Activated T-helper 17 cell treated with anti-CD3 and anti-CD28 coated beads, Interleukin-2, amount 50 U/mL, for 72 hours (primary cell): ENCODE measurements at places on chromosomes 4 and X.

- peak; percentile 39 for ATAC-seq
Observed at GRCh38 chr4:38967260-38968095, 64.7 kb downstream of the TMEM156 start.

DNA sequence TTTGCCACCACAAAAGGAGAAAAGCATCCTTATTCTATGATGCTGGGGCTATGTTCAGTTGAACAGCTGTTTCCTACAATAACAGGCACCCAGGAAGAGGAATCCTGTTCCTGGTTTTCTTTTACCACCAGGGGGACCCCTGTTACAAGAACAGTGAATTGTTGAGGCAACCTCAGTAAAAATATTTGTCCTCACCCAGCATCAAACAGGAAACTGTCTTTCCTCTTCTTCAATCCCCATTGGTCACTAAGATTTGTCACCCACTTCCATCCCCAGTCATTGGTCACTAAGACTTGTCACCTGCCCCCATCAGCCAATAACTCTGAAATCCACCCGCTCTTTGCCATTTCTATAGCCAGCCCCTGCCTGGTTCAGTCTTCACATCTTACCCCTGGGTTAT is 143.5 kb upstream of the GALNT7 start:
- ATAC-seq, result peak; percentile 31

- peak; percentile 70 for ATAC-seq
Observed at GRCh38 chr4:68466185-68466584, 18.9 kb downstream of the TMPRSS11E start.

- ATAC-seq, result no peak
Observed at GRCh38 chrX:2574271-2574670, 73.5 kb upstream of the DHRSX start.

- ATAC-seq, result peak; percentile 64
Observed at GRCh38 chrX:71198066-71198465, 25.0 kb upstream of the GJB1 start.

- ATAC-seq, result no peak
Observed at GRCh38 chr4:77797239-77797638, 21.9 kb downstream of the CNOT6L start.

DNA sequence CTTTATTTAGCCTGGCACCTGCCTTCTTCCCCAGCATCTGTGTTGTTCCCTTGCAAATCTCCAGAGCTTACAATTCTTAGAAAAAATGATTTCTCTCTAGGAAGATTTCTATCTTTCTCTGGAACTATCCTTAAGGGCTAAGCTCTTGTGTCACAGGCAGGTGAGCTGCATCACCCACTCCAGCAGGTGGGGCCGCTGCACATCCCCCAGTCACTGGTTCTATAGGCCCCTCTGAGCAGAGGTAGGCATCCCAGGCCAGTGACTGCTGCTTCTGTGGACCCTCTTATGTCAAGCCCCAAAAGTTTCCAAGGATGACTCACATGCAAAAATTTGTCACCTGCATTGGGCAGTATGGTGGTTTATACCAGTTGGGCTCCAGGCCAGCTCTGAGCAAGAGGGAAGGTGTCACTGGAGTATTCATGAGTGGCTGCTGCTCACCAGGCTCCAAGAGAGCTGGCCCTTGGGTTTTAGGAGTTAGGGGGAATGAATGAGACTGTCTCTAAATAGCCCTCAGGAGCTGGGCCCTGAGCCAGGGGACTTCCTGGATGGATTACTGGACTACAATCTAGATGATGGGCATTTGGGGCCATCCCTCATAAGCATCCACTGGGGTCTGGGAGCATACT is 208.1 kb upstream of the EOLA2 start:
- ATAC-seq, result no peak

- no peak for ATAC-seq
Observed at GRCh38 chr4:170741856-170742255, 652.1 kb upstream of the AADAT start.

- no peak for ATAC-seq
Observed at GRCh38 chrX:49061916-49062315, 3.1 kb downstream of the CCDC120 start.

DNA sequence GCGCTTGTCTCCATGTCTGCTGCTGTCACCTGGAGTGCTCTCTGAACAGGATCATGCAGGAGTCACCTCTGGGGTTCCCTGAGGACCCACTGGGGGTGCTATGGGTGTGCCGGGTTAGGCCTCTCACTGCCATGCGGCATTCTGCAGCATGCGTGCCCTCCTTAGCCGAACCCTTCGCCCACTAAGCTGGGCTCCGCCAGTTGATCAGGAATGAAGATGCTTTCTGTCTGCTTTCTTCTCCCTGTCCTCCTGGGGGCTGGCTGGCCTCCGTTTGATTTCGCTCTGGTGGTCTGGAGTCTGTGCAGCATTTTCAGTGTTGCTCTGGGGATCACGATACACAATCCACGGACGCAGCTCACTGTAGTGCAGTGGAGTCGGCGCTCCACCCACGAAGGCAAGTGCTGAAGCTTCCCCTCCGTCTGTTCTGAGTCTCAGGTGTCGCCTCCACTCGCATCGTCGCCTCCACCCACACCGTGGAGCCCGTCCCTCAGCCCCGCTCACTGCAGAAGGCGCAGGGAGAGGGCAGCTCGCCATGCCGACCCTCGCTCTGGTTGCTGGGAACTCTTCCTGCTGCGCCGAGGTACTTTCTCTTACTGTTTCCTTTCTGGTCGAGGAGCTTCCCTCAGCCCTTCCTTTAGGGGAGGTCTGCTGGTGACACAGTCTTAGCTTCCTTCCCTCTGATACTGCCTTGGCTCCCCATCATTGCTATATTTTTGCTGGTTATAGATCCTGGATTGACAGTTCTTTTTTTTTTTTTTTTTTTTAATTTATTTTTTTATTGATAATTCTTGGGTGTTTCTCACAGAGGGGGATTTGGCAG is 29.2 kb downstream of the LETM1 start:
- ATAC-seq, result no peak

GRCh38 chr4:3762753-3763549 is 3.2 kb upstream of the ADRA2C start:
- no peak for ATAC-seq

DNA sequence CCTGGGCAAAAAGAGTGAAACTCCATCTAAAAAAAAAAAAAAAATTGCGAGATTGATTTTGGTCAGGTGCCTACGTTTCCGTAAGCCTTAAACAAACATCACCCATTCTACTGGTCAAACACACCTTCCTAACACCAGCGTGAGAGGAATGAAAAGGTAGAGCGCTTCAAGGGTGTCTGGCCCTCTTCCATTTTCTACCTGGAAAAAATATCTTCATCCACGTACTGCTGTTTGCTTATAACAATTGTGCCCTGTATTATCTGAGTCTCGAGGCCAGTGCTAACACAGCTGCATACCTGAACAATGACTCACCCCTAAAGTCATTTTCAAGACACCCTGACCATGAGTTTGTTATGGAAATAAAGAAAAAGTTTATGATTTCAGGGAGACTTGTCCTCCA is 13.9 kb downstream of the TMSB4X start:
- ATAC-seq, result no peak

GRCh38 chr4:162707962-162708361 is 458.7 kb downstream of the NAF1 start:
- ATAC-seq, result no peak

DNA sequence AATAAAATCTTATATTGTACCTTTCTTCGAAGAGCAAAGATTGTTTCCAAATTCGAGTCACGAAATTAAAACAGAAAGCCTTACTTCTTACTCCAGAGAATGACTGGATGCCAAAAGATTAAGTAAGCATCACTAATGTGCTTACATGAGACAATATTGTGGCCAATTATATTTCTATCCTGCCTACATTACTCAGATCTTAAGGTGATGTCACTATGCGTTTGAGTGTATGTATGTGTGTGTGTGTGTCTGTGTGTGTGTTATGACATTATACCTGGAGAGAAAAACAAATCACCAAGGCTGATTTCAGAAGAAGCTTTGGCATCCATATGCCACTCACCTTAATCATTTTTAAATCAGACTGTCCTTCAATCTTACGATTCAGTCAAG is 556.3 kb downstream of the PPARGC1A start:
- peak; percentile 86 for ATAC-seq

DNA sequence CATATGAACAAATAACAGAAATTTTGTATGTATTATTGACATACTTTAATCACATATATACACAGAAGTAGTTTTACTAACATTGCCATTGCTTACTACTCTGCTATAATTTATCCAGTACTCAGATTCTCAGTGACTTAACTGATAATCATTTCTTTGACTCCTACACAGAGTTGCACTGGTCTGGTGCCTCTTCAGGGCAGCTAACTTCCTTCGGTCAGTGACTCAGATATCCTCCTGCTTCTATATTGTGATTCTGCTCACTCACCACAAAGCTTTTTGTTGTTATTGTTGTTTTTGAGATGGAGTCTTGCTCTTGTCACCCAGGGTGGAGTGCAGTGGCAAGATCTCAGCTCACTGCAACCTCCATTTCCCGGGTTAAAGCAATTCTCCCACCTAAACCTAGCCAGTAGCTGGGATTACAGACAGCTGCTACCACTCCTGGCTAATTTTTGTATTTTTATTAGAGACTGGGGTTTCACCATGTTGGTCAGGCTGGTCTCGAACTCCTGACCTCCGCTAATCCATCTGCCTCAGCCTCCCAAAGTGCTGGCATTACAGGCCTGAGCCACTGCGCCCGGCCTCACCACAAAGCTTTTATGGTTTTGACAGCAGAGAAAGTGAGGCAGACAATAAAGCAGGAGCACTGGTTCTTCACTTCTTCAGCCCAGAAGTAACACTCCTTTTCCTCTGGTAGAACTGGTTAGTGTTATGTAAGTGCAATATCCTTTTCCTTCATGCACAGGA is 499.3 kb downstream of the EPHA5 start:
- no peak for ATAC-seq

GRCh38 chr4:100098011-100098545 is 92.2 kb downstream of the DDIT4L start:
- no peak for ATAC-seq

DNA sequence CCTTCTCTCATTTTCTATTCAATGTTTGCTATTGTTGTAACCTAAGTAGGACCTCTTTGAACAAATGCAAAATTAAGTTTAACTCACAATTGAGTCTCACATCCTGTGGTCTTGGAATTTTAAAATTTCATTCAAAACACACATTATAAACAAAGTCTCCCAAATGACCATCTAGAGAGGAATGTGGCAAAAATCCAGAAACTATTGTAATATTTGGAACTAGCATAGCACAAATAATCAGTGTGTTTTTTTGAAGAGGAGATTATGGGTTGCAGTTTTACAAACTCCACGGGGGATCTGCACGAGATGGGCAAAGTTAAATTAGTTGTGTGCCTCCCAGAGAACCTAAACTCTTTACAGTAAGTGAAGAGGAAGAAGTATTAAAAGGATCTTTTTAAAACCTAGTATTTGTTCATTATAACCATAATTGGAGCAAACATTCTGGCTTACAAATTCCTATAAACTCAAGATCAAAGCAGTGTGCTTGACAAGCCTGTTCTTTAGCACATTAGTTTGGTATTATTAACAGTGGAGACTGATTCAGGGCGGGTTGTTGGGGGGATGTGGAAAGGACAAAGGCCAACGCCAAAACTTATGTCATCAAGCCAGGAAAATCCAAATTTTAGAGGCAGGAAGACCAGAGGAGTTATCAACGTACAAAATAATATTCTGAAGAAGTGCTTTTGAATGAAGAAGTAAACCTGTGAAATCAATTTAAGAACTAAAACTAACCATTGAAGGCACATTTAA is 22.4 kb upstream of the RBPJ start:
- ATAC-seq, result no peak

DNA sequence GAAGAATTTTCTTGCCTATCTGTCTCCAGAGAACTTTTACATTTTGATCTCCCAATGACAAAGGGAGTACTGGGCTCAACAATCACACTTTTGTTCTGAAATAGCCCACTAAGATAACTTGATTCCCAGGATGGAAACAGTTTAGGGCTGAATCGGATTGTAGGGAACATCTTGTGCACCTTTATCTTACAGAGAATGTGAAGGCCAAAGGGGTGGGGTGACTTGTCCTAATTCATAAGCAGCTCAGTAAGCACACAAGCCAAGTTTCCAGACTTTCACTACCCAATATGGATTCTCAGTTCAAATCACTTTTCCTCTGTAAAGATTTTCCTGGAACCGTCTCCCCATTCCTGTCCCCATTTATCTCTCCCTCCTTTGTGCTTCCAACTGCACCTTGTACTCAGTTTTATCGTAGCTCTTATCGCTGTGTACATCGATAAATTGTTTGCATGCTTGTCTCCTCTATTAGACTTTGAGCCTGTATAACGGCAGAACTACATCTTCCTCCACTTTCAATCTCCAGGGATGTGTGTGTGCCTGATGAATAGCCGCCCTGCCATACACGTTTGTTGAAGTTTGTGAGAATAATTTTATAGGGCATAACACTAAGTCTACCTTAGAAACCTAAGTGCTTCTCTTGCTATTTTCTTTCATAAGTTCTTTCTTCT is 77.4 kb downstream of the MBNL3 start:
- no peak for ATAC-seq

DNA sequence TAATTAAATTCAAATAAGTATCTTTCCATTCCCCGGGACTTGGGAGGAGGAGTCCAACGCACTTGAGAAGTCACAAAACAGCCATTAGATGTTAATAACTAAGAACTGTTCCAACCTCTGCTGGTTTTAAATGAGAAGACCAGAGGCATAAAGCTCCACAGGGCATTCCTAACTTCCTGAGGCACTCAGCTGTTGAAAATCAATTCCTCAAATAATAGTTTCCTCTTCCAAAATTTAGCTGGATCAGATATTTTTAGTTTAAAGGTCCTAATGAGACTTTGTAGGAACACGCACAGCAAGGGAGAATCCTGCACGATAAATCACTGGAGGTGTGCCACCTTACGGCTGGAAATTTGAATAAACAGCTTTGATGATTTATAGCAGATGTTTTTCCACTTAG is 504.3 kb upstream of the ZFP42 start:
- no peak for ATAC-seq

GRCh38 chr4:10554121-10554520 is 96.9 kb upstream of the ZNF518B start:
- no peak for ATAC-seq

GRCh38 chr4:137212601-137213000 is 319.7 kb downstream of the PCDH18 start:
- no peak for ATAC-seq

DNA sequence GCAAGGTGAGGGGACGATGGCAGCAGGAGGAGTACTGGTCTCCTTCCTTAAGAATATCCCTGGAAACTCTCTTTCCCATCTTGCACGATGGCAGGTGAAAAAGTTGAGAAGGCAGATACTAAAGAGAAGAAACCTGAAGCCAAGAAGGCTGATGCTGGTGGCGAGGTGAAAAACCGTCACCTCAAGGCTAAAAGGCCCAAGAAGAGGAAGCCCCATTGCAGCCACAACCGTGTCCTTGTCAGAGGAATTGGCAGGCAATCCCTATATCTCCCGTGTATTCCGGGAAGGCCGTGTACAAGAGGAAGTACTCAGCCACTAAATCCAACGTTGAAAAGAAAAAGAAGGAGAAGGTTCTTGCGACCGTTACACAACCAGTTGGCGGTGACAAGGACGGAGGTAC is 40.0 kb downstream of the CRLF2 start:
- ATAC-seq, result no peak

GRCh38 chr4:182831376-182831775 is 85.8 kb downstream of the DCTD start:
- ATAC-seq, result no peak

- ATAC-seq, result no peak
Observed at GRCh38 chr4:189299706-189300105, 641.0 kb upstream of the FRG1 start.
